ENCODE measurements at places on chromosomes 2 and 18.

DNA sequence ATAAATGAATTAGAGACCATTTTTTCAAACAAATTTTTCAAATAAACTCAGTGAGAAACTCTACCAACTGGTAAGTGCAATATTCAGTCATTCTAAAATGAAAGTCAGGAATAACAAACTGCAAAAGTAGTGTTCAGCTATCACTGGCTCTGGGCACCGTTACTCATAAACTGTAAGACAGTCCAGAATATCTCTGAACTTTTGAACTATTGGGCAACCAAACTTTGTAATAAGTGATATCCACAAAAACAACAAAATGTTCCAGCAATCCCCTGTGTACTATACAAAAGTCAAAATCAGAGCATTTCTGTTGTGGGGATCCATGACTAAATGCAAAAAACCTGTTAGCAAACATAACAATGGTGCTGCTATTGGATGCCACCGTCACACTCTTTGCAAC lies 56.3 kb downstream of the SLC25A12 start:
- no peak for DNase-seq

DNA sequence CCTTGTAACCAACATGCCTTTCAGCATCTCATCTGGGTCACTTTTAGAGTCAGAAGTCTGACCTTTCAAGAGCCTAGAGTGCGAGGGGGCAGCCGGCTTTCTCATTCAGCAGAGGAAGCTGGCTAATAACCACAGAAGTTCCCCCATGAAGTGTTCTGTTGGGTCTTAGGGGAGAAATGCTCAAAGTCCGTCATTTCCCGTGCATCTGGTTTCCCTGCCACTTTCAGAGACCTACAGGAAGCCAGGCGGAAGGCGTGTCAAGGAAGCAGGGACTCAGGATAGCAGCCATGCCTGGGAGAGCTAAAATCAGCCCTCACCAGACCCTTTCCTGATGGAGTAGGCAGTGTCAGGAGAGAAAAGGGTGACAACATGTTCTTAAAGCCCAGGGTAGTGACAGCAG lies 301.8 kb upstream of the ID2 start:
- DNase-seq = no peak

DNA sequence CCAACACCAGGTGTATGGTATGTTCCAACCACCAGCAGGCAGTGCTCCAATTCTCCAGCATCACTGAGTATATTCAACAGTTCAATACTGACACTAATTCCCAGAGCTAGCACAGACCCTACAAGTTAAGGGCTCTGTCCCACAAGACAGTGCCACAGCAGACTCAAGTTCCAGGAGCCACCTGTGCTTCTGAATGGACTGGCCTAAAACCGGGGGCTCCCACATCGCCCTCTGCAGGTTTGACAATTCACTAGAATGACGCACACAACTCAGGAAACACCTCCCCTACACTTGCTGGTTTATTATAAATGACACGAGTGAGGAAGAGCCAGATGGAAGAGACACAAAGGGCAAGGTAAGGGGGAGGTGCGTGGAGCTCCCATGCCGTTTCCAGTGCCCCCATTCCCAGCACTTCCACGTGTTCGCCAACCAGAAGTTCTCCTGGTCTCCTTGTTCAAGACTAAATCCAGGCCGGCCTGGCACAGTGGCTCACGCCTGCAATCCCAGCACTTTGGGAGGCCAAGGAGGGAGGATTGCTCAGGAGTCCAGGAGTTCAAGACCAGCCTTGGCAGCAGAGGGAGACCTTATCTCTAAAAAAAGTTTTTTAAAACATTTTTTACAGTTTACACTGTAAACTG lies 12.2 kb upstream of the ATP6V1B1 start:
- DNase-seq = no peak

- DNase-seq = no peak
Measured at GRCh38 chr2:1740716-1741589, 3.4 kb downstream of the PXDN start.

DNA sequence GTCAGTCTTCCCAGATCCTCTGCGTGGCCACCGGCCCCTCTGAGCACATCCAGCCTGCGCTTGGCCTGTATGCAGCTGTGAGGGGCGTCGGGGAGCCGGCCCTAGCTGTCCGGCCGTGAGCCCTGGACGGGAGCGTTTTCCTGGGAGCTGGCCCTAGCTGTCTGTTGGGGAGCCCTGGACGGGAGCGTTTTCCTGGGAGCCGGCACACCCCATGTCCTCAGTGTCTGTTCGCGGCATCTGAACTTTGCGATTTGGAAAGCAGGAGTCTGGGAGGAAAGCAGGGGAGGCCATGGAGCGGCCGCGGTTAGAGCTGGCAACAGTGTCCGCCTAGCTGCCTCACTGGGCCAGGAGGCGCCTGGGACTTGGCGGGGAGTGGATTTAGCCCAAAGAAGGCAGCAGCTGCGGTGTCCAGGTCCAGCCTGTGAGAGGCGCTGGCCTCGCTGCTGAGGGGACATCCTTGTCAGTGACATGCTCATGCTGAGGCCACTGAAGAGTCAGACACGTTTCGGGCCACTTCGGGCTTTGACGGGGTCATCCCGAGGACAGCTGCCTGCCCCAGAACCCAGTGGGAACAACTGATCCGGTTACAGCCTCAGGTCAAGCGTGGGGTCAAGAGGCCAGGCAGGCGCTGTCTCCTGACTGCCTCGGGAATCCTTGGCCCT lies 75.8 kb downstream of the KCNG2 start:
- DNase-seq = no peak

GRCh38 chr2:229634601-229635370 lies 79.6 kb downstream of the DNER start:
- no peak for DNase-seq

- no peak for DNase-seq
Measured at GRCh38 chr2:54680397-54681041, 42.9 kb upstream of the EML6 start.

DNA sequence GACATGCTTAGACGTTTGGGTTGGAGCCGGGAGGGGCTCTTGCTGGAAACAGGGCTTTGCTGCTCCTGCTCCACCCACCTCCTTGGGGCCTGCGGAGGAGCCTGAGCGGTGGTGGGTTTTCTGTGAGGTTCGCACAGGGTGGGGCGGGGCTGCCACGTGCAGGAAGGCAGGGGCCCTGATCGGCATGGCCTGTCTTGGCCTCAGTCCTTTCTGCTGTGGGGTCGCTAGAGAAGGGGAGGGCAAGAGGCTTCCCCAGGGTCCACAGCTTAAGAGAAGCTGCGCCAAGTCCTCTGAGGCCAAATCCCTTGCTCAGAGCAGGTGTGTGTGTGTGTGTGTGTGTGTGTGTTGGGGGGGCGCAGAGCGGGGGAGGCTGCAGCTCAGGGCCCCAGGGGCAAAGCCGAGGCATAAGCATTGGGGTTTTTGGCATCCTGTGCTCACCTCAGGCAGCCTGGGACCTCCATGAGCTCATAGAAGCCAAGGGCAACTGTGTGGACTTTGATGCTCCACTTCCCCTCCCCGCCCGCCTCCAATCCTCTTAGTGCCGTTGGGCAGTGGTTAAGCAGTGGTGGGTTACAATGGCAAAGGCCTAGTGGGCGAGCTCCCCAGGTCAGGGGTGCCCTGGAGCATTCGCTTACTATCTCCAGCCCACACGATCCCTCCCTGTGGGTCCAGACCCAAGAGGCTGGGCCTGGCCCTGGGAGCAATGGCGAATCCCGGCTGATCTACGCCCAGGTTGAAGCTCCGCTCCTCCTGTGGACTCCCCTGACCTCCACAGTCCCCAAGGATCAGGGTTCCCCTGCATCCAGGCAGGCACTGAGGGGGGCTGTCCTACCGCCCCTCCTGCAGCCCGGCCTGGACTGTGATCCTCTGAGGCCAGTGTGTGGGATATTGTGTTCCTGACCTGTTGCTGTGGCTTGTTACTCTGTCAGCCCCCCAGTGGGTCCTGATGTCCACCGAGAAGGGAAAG lies 28.9 kb downstream of the TOGARAM2 start:
- no peak for DNase-seq

- DNase-seq = no peak
Measured at GRCh38 chr18:42296723-42297122, 341.7 kb downstream of the PIK3C3 start.

- no peak for DNase-seq
Measured at GRCh38 chr2:209876211-209876610, 104.6 kb downstream of the UNC80 start.

DNA sequence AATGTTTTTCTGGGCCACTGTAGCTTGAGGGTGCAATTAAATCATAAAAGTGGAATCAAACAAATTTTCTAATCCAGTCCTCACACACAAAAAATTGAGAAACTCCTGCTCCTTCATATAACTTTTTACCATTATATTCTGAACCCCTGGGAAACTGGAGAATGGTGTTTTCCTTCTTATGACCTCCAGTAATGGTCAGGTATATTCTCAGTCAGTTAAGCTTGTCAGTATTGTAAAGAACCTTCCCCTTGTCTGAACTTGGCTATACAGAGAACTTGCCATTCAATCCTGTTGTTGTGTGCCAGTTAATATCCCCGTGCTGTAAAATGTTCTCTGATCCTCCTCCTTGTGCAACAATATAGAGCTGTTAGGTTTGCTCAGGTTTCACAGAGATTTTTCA lies 39.5 kb downstream of the ZNF804A start:
- DNase-seq = no peak

DNA sequence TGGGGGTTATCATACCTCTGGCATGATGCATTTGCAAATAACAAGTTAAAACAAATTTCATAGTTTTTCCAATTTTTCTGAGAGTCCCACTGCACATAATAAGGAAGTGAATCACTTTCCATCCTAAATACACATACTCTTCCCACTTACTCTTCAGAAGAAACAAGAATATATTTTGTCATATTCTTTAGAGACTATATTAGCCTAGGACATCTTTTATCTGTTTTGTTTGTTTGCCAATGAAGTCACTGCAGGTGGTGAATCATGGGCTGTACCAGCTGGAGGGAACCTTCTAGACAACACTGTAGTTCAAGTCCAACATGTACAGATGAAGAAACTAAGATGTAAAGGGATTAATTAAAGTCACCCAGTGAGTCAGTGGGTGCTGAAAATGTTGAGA lies 116.8 kb downstream of the XIRP2 start:
- DNase-seq = no peak

GRCh38 chr2:9844036-9844483 lies 786 bp downstream of the TAF1B start:
- no peak for DNase-seq

DNA sequence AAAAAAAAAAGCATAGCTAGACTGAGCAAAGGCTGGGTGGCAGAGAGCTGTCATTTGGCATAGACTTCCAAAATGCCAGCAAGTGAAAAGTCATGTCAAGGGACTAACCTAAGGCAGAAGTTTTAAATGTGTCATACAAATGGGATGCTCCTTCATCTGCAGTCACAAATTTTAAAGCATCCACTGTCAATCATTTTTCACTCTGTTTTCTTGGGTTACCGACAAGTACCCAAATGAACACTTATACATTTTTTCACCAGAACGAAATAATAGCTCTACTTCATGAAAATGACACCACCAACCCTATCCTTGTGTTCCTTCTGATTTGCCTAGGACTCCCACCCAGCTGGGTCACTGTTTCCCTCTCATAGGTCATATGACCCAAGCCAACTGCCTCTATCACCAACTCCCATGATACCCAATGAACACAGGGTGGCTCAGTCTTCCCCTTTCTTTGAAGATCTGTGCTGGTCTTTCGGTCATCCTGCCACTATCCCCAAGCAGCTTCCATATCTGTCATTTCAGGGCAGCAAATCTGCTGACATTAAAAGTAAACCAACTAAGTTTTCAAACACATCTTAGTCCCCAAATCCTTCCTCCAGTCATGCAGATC lies 21.5 kb downstream of the KLF7 start:
- no peak for DNase-seq

GRCh38 chr2:123359636-123360035 lies 665.5 kb upstream of the CNTNAP5 start:
- DNase-seq = no peak

DNA sequence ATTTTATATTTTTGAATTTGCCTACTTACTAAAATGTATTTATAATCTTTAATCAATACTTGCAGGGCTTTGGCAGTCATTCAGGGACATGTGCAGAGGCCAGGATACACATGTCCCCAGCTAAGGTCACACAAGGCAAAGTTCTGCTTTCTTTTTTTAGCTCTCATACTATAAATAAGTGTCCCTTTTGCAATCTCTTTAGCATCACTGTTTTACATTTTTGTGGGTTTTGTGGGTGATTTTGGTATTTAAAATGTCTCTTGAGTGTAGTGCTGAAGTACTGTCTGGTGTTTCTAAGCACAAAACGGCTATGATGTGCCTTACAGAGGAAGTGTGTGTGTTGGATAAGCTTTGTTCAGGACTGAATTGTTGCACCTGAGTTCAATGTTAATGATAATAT lies 309.0 kb upstream of the GULP1 start:
- DNase-seq = no peak

- DNase-seq = no peak
Measured at GRCh38 chr2:144836635-144837350, 316.9 kb upstream of the ZEB2 start.

DNA sequence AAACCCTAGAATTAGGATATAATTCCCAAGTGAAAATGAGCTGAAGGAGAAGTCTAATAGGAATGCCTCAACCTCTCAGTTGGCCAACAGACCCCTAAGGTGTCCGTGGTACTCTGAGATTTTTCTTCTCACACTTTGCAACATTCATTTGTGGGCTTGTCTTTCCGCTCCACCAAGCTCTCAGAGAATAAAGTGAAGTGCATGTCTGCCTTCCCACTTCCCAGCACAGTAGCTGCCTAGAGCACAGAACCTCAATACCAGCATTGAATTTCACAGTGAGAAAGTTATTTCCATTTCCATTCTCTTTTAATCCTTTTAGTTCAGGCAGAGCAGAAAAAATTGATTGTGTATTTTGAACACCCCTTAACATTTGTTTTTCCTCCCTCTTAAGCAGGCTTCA lies 451.8 kb downstream of the TGIF1 start:
- DNase-seq = peak; percentile 21

GRCh38 chr2:210370562-210370961 lies 55.6 kb upstream of the MYL1 start:
- no peak for DNase-seq

- no peak for DNase-seq
Measured at GRCh38 chr2:148658807-148659722, 14.5 kb downstream of the EPC2 start.

- DNase-seq = no peak
Measured at GRCh38 chr18:56276466-56276865, 361.9 kb downstream of the TXNL1 start.

GRCh38 chr2:191642541-191642940 lies 35.4 kb upstream of the NABP1 start:
- DNase-seq = no peak

GRCh38 chr18:49682173-49682802 lies 120.4 kb downstream of the LIPG start:
- DNase-seq = no peak

GRCh38 chr2:169734169-169734847 lies 676 bp downstream of the KLHL23 start:
- no peak for DNase-seq

DNA sequence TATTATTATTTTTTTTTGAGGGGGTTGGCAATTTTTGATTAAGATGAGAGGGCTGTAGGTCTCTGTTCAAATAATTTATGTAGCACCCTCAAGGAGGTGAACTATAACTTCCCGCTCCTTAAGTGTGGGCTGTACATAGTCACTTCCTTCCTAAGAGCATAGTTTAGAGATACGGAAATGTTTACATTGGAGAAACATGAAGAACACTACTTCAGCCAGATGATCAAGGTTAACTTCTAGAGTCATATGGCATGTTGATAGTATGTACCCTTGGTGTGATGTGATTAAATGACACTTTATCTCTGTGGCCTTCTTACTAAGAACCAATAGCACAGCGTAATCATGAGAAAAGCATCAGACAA lies 93.7 kb downstream of the MIB1 start:
- DNase-seq = no peak

- DNase-seq = no peak
Measured at GRCh38 chr18:69401226-69401971, 711 bp downstream of the DOK6 start.

- no peak for DNase-seq
Measured at GRCh38 chr2:43132683-43133301, 93.6 kb downstream of the ZFP36L2 start.

Measured in NCI-H187 (cell line).